ENCODE measurements at places on chromosomes 6 and 20.

GRCh38 chr6:63514488-63515173 is 57.6 kb upstream of the LOC128125822 start:
- no peak for DNase-seq

DNA sequence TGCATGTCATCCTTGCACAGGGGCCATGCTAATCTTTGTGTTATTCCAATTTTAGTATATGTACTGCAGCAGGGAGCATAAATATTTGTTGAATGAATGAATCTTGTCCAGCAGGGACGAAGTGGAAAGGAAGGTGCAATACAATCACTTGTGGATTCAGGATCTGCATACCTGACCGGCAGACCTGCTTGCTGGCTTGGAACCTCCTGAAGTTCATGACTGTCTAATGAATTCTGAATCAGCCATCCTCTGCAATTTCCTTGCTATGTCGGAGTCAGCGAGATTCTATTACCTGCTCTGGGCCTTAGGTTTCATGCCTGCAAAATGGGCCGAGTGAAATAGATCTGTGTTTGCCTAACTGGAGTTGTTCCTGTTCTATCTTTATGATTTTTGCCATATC is 17.4 kb upstream of the NCOA3 start:
- no peak for DNase-seq

DNA sequence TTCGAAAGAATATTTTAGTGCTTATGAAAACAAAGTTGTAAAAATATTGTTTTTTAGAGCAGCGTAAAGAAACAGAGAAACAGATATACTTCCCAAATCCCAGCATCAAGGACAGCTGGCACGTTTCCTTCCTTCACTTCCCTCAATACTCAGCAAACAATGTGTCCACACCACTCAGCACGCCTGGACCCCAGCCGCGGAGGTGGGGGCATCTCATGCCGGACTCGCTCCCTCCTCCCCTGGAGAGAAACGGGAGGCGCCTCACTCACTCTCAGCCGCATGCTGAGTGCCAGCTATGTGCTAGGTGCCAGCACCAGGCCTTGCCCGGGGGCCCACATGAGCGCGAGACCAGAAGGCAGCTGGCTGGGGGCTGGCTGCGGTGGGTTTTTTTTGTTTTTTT is 34.7 kb downstream of the SLC2A4RG start:
- DNase-seq, result no peak

DNA sequence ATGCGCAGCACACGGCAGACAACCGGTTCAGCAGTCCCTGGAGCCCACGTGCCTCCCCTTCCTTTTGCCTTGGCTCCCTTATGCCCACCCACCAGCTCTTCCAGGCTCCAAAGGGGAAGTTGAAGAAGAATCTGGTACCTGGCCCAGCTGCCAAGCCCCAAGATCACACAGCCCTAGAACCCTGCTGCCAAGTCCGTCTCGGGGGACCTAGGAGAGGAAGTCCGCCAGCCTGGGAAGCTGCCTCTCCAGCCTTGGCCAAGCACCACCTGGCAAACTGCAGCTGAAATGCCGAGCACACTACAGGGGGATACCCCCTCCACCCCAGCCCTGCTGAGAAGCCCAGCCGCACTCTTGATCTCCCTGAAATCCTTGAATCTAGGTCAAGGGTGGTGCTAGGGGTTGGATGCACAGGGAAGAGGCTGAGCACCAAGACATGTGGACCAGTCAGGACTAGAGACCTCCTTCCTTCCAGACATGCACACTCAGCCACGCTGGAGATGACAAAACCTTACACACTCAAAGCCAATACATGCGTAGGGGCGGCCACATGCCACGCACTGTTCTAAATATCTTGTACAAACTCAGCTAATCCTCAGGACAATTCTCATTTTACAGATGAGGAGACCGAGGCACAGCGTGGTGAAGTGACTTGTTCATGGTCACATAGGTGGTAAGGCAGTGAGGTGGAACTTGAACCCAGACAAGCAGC is 124.1 kb downstream of the PREX1 start:
- DNase-seq, result no peak

DNA sequence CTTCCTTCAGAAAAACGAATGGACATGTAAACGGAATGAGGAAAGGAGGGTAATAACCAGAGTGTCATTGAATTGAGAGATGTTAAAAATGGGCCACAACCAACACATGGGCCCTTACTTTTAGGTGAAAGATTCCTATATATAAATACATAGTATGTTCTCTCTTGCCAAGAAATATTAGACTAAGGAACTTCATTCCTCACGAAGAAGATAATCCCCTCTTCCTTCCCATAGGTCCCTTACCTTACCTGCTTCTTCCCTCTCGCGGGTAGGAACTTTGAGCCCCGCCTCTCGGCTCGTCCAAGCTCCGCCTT is 295 bp upstream of the TBC1D22B start:
- no peak for DNase-seq

DNA sequence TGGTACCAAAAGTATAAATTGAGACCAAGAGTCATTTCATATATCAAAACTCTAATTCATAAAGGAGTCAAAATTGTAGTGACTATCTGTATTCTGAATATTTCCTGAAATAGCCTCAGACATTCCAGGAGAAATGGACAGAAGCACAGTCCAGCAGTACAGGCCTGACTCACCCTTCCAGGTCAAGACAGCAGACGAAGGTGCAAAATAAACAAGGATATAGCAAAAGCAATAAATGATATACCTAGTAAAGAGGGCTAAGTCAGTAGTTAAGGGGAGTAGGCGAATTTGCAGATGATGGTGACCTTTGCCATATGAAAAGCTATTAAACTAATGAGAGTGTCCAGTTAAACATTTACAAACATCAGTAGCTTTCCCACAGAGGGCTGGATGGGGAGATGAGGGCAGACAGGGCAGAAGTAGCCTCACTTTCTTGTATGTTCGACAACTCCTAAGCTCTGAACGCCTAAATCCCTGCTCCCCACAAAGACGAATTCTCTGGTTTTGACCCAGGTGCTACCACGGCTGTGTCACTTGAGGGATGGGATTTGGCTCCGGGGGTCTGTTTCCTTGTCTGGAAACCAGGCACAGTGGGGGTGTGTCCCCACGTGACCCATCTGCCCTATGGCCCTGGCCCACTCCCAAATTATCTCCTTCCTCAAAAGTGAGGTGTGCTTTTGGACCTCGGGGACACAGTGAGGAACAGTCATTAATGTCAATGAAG is 3.6 kb upstream of the SLC52A3 start:
- DNase-seq, result no peak

- DNase-seq, result no peak
These were observed 23.2 kb downstream of the ID4 start for GRCh38 chr6:19860235-19860877.

DNA sequence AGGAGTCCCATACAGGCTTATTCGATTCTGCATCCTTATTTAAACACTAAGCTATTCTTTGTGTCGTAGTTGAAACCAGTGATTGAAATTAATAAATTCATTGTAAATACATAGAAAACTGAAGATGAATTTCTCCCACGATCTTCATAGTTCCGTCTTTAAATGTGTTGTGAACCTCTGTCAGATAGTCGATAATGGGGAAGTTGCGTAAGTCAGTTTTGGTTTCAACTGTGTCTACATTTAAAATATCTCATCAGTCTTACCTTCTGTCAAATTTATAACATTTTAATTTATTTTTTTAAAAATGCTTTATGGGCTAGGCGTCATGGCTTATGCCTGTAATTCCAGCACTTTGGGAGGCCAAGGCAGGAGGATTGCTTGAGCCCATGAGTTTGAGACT is 12.7 kb downstream of the STX11 start:
- no peak for DNase-seq

- no peak for DNase-seq
These were observed 181.2 kb upstream of the POU3F2 start for GRCh38 chr6:98653179-98653578.

DNA sequence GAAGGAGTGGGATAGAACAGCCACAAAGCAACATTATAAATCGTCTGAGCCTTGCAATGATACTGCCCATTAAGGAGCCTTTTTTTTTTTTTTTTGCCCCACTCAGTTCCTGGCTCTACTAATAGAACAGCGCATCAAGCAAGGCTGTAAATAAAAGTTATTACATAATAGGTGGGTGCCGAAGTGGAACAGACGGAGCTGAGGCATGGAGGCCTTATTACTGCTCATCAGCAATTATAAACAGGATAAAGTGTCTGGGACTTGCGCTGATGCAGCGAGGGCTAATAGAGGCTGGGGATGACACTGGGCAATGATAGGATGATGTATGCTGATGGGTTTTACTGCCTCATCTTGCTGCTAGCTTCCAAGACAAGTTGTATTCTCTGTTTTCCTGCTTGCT is 272.1 kb downstream of the ZFAND3 start:
- DNase-seq, result no peak

DNA sequence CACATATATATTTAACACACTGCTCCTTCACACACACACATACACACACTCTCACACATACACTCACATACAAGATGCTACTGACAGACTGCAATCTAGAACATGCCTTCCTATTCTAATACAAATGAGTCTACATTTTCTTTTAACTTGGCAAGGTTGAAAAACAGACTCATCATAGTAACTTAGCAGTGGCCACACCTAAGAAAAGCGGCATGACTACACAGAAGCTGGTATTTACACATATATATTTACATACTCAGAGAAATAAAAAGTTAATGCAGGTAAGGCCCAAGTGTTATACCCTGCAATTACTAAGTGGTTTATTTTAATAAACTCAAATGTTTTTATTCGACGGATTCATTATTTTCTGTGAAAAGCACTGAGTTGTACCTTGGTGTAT is 209.3 kb downstream of the FOXC1 start:
- no peak for DNase-seq

DNA sequence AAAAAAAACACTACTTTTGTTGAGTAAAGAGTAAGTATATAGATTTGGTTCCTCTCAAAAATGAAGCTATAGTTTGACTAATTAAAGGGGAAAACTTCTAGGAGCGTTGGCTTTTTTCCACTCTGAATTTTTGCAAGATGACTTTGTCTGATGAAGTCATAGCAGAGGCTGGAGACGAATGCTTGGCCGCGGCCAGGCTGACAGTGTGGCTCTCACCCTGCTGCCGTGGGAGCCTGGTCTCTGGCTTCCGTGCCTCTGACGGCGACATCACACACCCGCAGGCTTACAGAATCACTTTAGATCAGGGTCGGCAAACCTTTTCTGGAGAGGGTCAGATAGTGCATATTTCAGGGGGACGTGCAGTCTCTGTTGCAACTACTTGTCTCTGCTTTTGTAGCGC is 145.0 kb downstream of the PHACTR3 start:
- DNase-seq, result peak; percentile 91

DNA sequence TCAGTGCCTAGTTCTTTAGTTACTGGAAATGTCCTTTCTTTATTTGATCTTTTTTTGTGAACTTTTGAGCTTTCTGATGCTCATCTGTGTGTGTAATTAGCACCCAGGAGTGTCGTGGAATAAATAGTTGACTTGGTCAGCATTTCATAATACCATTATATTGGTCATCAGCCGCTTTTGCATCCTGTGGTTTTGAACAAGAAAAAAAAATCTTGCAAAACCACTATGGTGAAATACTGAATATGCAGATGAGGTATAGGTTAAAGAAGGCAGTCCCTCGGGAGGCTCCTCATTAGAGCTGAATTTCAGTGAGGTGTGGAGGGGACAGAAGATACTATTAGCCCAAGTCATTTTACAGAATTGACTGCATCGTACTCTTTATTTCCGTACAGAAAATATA is 90.1 kb downstream of the FOXO3 start:
- peak; percentile 84 for DNase-seq

- DNase-seq, result no peak
These were observed 123.6 kb downstream of the ISM1 start for GRCh38 chr20:13344671-13345070.

GRCh38 chr6:111552241-111552744 is 53.4 kb downstream of the TRAF3IP2 start:
- DNase-seq, result peak; percentile 99

- DNase-seq, result no peak
These were observed 149.1 kb downstream of the ZNF217 start for GRCh38 chr20:53444401-53445149.

DNA sequence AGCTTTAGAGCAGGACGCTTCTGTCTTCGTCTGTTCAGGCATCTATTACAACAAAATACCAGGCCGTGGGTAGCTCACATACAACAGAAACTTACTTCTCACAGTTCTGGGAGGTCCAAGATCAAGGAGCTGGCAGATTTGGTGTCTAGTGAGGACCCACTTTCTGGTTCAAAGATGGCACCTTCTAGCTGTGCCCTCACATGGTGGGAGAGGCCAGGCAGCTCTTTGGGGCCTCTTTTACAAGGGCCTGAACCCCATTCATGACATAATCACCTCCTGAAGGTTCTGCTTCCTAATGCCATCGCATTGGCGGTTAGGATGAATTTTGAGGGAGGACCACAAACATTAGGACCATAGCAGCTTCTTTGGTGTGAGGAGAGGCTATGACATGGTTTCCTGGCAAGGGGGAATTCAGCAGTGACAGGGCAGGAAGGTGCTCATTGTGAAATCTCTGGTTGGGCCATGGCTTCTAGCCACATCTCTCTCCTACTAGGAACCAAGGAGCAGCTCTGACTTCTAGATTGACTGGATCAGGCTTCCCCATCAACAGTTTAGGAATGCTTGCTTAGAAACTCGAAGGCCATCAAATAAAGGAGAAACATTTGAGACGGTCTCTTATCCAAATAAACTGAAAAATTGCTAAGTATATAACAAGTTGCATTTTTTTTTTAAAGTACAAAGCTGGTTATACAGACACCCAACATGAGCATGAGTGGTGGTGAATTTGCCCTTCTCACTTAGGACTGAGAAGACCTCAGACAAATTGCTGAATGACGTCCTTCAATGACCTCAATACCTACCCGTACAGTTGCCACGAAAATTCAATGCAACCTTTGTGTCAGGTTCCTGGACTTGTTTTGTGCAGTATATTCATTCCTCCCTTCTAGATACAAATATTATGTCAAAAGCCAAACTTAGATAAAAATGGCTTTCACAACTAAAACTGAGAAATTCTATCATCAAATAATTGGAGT is 140.7 kb downstream of the ZDHHC14 start:
- peak; percentile 24 for DNase-seq

DNA sequence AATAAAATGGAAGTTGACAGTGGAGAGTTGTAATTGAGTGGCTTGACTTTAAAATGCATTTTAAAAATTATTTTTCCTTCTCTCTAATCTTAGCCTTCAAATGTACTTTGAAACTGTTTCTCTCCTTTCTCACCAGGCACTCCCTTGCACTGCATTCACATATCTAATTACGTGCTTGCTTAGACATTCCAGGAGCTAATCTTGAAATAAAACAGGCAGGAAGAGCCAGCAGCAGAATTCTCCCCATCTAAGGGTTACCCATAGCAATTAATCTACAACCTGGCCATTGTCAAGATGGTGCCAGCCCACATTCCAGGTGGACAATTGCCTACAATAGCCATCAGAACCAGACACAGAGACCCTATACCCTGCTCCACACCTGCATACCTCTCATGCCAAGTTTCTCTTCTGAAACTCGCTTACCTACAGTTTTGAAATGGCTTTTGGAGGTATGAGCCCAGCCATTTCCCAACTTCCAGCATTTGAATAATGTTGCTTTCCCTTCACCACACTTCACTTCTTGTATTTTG is 167.6 kb upstream of the GJE1 start:
- no peak for DNase-seq

DNA sequence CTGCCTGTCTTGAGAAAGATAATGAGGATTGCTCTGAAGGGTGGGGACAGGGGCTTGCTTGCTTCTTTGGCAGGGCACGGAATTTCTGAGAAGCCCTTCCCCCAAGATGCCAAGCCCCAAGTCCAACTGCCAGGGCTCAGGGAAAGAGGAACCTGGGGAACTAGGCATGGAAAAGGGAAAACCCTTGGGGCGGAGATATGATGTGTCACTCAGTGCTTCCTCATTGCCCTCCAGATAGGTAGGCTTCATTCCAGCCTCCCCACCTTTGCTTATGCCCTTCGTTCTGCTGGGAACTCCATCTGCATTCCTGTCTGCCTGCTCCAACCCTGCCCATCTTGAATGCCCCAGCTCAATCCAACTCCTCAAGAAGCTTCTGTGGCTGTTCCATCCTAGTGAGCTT is 61.2 kb downstream of the VEGFA start:
- no peak for DNase-seq
